Small intestine (tissue), 16 donors: ENCODE measurements at places on chromosomes 16 and 17.
A peak's percentile ranks its signal among the peaks of the same experiment; 100 is the strongest.

DNA sequence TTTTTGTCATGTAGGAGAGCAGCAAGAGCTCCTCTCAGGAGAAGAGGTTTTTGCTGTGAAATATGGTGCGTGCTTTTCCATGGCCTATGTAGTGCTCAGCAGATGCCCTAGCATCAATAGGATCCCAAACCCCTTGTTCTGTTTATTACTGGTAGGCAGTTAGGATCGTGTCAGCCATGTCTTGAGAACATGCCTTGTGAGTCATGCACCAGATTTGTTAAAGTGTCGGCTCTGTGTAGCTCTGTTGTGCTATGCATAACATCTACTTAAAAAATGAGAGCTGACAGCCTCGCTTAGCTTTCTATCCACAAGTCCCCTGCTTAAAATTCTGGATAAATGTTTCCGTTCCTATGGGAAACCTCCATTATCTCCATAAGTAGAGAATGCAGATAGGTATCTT is 4.4 kb upstream of the EIF4A3 start:
- DNase-seq = no peak

DNA sequence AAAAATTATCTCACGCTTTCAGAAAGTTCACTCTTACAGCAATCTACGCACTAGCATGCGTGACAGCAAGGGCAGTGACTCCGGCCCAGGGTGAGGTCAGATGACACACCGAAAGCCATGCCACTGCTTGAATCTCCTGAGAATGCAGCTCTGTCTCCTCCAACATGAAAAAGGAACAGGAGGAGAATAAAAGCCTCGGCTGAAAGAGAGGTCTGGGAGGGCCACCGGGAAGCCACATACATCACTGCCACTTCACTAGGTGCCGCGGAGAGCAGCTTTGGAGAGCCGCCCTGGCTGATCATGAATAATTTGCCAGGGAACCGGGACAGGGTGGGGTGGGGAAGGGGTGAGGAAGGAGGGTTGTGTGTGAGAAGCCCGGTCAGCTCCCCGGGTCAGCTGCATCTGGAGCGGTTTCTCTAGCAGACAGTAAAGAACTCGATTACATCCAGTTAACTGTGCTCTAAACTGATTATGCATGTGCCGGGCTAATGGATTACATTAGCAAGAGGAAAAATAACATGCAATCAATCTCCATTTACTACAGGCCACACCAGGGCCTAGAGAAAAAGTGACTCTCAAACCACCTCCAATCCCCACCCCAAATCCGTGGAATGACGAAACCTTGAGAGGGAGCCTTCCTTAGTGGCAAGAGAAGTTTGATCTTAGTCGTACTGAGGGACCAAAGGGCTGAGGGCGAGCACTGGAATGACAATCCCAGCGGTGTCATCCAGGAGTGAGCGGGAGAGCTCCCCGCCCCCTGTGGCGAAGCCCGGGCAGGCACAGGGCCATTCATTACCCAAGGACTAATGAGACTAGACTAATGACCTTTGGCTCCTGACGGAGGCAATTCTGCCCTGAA is 100.3 kb downstream of the ZFHX3 start:
- peak; percentile 71 for DNase-seq

DNA sequence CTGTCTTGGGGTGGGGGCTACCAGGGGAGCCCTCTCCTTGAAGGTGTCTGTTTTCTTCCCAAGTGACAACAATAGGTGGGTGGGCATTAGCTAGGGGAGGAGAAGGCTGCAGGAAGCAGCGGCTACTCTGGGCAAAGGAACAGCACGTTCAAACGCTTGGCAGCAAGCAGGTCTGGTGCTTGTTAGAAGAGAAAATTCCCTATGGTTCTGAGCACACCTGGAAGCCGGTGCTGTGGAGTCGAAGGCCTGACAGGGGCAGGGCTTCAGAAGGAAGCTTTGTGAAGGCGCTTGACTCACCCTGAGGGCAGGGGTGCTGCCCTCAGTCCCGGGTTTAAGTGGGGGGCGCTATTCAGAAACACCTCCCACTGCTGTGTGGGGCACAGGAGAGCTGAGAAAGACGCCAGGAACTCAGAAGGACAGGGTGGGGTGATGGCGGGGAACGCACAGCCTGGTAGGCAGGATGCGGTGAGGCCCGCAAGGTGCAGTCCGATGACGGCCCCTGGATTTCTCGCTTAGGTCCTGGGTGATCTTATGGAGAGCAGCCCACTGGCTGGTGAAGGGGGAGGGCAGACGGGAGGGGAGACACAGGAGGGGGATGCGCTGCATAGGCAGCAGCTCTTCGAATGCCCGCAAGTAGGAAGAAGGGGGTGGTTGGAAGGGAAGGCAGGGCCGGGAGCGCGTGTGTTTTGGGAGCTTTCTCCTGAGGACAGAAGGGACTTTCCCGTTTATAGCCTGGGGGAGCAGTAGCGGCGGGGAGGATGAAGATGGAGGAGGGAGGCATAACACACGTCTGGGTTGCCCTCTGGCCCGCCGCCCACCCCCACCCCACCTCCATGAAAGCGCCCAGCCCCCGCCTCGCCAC is 3.2 kb downstream of the GJD3 start:
- DNase-seq = no peak

- DNase-seq = no peak
Observed at GRCh38 chr16:23174622-23175021, 7.9 kb upstream of the SCNN1G start.

DNA sequence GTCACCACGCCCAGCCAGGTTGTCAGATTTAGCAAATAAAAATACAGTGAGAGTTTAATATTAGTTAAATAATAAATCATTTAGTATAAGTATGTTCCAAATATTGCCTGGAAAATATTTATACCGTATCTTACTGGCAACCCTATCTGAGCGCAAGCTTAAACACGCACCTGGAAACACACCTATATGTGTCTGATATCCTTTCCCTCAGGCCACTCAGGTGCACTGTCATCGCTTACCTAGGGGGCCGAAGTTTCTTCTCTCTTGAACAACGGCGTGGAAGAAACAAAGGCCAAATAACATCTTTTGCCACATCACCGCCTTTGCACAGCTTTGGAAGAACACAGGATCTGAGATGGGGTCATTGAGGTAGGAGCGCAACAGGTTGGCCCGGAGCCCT is 54.0 kb downstream of the LYRM1 start:
- no peak for DNase-seq

DNA sequence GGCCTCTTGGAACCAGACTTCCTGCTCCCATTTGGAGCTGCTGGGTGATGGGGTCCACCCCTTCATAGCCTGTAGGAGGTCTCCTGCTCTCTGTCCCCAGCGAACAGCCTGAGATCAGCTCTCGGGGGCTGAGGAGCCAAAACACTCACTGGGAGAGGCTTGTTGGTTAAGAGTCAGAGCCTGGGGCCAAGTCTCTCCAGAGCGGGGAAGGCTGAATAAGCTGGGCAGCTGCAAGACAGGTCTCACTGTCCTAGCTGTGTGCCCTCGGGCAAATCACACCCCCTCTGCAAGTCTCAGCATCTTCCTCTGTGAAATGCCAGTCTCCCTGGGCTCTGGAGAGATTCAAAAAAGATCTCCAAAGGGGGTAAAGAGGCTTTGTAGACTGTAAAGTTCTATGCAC is 174.6 kb downstream of the WSCD1 start:
- no peak for DNase-seq

DNA sequence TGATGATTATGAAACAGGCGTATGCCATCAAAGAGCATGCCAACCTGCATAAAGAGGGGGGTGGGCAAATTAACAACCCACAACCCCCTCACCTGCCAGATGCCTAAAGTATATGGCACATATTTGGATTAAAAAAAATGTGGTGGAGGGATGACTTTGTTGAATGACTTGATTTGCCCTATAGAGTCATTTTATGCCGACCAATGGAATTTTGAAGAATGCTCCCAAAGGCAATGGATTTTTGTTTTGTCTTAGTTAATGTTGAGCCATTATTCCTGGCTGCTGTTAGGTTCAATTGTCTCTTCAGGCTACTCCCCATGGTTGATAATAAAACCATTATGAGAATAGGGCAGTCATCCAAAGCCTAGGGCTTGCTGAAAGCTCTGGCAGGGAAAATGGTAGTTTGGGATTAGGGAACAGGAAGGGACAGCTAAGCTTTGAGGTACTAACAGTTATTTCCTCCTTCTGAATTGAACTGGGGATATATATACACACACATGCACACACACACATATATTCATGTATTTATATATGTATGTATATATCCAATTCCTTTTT is 5.8 kb upstream of the CHCT1 start:
- no peak for DNase-seq

DNA sequence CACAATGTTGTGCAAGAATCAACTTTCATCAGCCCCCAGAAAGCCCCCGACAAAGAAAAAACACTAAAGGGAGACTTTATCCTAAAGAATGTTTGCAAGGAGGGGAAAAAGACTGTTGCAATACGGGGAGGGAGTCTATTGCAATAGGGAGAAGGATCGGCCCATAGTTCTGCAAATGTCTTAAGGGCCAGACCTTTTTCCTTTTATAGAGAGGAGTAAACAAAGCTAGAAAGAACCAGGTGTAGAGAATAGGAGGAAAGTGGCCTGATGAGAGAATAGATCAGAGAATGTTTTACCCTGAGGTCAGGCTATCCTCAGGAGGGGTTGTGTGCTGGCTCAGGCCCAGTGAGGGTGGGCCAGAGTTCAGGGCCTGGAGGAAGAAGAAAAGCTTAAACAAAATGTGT is 8.7 kb upstream of the CAVIN1 start:
- DNase-seq = no peak

- no peak for DNase-seq
Observed at GRCh38 chr16:85730186-85730465, 20.8 kb downstream of the C16orf74 start.

GRCh38 chr16:66083171-66083570 is 283.3 kb upstream of the CDH5 start:
- DNase-seq = no peak

GRCh38 chr17:62566996-62567578 is 60.4 kb upstream of the MRC2 start:
- no peak for DNase-seq

DNA sequence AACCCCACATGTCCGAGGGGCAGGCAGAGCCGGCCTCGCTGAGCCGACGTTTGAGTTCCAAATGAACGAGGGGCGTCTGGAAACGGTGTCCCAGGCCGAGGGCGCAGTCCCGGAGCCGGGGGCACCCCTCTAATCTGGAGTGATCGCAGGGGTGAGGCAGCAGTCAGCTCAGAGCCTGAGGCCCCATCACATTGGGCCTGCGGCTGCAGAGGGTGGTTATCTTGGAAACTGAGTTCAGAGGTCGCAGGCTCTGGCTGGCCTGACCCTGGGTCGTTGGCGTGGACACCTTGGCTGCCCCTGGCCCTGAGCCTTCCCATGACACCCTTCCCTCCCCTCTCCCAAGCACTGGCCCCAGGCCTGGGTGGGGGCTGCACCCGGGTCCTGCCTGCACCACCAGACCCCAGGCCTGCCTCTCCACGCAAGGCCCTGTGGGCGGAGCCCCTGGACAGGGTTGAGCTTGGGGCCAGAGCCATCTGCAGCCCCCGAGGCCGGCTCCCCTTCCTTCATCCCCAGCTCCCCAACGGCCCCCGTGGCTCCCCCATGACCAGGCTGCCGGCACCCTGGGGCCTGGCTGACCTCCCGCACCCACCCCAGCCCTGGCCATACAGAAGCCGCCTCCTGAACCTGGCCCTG is 45.6 kb downstream of the ZFPM1 start:
- DNase-seq = no peak

GRCh38 chr17:73058022-73058421 is 34.5 kb downstream of the SLC39A11 start:
- no peak for DNase-seq

DNA sequence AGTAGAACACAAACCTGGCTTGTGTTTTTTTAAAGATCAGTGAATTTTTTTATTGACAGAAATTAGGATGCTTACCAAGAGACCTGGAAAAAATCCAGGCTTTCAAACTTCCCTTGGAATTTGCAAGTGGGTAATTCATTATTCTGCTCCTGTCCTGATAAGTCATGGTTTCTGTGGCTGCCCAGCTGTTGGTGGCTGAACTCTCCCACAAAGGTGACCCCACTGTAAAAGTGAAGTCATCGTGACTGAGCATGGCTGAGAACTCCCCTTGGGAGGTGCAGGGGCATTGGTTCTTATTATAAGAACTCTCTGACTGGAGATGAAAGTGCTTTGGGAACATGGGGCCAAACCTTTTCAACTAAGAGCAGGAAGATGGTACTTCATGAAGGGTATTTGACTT is 46.6 kb upstream of the TANC2 start:
- no peak for DNase-seq

DNA sequence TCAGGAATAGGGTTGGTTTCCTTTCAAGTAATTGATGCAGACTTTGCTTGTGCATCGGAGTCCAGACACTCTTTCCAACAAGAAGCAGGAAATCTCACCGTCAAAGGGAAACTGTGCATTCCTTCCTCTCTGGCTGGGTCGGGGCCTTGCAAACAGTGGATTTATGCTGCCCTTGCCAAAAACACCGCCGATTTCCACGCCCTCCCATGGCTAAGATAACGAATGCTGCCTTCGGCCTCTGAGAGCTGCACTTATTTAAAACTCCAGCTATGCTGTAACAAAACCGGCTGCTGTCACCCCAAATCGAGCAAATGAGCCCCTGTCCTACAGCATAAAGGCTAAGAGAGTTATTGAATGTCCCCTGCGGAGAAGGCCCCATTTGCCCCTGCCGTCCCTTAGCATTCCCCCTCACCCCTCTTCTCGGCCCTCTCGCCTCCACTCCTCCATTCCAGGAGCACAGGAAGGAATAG is 275.5 kb upstream of the IRX5 start:
- DNase-seq = peak; percentile 3

GRCh38 chr16:1839554-1839953 is 12.5 kb downstream of the FAHD1 start:
- peak; percentile 33 for DNase-seq

DNA sequence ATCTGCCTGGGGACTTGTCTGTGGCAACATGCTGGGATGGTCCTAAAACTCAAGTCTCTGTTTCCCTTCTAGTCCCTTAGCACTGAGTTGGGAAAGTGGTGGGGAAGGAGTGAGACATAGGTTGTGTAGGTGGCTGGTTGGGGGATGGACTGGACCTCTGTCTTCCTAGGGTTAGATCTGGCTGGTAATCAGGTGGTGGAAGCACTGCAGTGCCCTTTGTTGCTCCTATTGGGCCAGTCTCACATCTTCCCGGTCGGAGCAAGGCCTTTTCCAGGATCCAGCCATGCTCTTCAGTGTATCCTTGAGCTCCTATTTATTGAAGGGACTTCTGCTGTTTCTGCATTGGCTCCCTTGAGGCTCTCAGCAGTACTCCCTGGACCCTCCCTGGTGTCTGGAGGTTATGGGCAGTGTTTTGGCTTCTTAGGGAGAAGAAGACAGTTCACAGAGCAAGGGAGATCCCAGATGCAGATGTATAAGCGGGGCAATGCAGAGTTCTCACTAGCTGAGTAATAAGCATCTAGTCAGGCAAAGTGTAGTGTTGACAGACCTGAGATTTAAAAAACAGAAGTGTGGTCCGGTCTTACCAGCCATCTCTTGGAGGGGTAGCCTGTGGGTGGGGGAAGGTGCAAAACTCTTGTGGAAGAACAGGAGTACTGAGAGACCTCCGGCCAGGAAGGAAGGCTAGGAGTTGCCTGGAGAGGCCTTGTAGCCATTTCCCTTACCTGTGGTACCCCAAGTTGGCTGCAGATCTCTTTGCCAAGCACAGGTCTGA is 1.3 kb upstream of the NUTF2 start:
- no peak for DNase-seq
